ENCODE measurements at places on chromosomes 1 and 21.
A peak's percentile ranks its signal among the peaks of the same experiment; 100 is the strongest.

DNA sequence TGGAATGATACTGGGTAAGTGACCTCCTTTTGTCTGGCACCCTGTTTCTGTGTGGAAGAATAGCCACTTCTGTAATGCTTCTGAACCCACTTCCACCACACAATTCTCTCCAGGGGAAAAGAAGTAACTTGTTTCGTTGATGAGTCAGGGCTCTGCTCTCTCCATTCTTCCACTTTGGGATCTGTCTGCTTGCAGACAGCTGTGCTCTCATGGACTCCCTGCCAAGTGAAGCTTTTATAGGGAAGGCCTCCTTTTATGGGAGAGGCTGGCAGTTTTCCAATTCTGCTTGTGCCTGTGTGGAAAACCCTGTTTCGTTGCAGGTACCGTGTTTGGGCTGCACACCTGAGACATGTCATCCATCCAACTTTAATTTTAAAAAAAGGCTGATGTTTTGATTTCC is 130.7 kb downstream of the GIPC2 start:
- no peak for DNase-seq

GRCh38 chr1:64433747-64434146 is 36.2 kb upstream of the CACHD1 start:
- no peak for DNase-seq

DNA sequence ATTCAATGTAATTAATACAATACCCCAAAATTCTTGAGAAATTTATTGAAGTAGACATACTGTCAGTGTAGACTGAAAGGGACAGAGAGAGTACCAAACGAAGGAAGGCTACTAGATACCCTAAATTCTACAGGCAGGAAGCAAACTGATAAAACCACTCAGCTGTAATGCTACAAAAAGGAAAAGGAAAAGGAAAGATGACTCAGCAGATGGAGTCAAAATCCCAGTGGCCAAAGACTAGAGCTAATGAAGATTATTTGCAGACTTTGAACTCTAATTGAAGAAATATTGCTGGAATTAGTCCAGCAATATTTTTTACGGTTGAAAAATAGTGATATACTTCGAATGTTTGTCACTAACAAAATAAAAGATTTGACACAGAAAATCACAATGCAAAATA is 671.9 kb downstream of the BRINP3 start:
- no peak for DNase-seq

DNA sequence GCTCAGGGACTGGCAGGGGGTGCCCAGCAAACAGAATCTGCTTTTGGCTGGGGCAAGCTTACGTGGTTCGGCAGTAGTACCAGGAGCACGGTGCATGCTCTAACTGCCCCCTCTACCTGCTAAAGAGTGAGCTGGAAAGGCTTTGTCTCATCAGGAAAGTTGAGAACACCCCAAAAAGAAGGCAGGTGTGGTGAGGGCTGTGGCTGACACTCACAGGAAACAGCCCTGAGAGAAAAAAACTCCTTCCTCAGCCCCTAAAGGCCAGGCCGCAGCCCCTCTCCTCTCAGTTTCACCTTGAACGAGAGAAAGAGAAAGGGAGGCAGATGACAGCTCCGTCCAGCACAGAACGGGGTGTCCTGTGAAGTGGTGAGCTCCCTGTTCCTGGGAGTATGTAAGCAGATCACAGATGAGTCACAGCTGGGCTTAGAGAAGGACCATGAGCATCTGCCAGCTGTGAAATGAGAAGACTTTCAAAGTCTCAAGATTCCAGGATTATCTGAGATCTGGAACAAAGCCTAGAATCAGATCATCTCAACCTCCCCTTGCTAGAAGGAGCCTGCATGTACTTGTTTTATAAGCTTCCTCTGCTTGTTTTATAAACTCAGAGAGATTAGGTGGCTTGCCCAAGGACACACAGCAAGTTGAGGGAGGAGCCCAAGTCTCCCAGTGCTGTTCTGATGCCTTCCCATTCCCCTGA is 13.4 kb downstream of the LAPTM5 start:
- DNase-seq, result no peak

- DNase-seq, result no peak
These were observed 1.5 kb downstream of the KIRREL1 start for GRCh38 chr1:157994704-157995582.

GRCh38 chr1:198132060-198132781 is 24.6 kb upstream of the NEK7 start:
- DNase-seq, result no peak

- DNase-seq, result no peak
These were observed 10.7 kb downstream of the FOXO6 start for GRCh38 chr1:41371630-41372599.

DNA sequence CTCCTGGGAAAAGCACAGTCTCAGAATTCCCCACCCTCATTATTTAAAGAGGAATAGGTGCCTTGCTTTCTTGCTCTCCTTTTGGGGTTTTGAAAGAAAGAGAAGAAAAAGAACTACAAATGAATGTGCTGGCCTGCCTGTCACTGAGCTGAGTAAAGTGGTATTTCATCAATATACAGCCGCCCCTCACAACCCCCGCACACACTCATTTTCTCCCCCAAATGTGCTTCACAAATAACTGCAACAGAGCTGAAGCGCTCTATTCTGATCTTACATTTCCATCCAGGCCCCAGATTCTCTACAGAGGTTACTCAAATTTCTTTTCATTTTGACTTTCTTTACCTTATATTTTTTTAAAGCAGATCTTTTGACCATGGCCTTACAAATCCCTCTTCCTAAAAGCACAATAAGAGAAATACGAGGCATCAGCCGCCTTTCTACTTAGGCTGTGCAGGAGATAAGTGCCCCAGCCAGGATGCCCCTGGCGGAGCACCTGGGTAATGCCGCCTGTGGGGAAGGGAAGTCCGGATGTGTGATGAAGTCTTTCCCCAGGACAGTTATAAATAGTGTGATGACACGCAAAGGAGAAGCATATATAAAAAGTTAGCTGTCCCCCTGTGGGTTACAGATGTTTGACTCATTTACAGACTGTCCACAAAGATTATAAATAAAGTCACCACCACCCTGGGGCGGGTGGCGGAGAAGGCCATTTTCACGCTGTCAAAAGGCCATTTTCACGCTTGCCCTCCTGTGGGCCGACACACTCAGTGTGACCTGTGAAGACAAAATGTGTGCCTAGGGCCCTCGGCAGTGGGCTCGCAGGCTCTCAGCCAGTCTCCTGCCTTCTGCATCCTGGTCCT is 6.5 kb downstream of the KCNN3 start:
- DNase-seq, result peak; percentile 32

Measured in Right ventricle myocardium inferior (tissue), 1 donor.